Cortex of kidney (tissue), 1 donor: ENCODE measurements at places on chromosomes 5 and 9.

- DNase-seq: no peak
Observed at GRCh38 chr9:89095761-89096528, 82.7 kb downstream of the SHC3 start.

GRCh38 chr9:33210006-33210715 is 29.8 kb upstream of the SPINK4 start:
- DNase-seq: no peak

DNA sequence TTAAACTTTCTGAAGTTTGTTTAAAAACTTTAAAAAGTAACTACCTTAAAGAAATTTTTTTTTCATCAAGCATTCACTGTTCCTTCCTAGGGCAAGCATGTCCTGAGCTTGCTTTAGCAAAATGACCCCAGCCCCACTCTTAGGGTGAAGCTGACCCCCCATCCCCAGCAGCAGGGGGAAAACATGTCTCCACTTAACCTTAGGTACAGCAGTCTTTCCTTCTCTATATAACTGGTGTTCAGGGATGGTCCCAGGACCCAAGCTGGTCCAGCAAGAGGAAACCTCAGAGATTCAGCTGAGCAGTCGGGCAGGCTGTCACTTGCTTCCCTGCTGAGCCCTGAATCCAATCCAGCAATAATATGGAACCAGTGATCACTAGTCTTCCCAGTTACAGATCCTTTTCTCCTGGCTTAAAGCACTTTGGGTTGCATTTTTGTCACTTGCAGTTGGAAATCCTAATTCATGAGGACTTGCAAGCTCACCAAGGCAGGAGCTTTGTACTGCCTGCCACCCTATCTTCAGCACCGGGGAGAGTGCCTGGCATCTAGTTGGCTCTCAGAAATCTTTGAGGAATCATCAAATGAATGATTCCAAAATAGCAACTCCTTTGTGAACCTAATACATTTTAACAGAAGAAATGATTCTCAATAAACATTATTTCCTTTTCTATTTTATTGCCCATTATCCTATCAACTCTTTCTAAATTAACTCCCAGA is 91.2 kb downstream of the FSTL4 start:
- DNase-seq: no peak

DNA sequence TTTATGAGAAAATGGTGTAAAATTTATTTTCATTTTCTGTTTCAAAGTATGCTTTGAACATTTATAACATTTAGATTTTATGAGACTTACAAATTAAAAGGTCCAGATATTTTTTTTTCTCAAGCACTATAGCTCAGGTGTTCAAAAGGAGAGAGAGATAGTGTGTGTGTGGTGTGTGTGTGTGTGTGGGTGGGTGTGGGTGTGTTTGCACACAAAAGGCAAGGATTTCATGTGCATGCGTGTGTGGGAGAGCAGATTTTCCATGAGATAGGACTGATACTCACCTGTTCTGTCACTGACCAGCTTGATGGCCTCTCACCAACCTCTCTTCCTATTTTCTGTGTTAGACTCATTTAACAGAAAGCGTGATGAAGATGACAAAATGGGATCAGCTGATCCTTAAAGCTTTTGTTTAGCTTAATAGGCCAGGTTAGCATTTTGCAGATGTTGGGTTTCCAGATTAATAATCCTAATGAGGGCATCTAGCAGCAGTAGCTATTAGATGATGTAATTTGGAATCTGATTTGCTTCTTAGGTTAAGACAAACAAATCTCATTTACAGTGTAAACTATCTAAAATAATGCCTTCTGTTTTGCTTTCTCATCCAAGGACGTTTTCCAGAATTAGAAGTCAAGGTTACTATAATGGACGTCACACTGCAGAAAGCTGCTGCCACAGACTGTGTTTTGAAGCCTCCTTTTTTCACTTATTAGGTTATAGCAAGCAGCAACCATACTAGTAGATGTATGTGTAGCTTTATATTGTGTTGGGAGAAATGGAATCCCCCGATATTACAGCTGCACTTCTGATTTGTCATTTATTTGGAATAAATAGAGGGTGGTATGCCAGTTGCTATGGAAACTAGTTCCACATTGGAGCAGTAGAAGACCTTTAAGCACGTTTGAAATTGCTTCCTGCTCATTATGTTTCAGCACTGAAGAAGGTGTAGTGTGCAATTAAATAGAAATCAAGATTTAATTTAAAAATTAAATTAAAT is 355.6 kb downstream of the TAF11L14 start:
- DNase-seq: no peak

- DNase-seq: no peak
Observed at GRCh38 chr5:125489146-125489545, 742.7 kb upstream of the ZNF608 start.

DNA sequence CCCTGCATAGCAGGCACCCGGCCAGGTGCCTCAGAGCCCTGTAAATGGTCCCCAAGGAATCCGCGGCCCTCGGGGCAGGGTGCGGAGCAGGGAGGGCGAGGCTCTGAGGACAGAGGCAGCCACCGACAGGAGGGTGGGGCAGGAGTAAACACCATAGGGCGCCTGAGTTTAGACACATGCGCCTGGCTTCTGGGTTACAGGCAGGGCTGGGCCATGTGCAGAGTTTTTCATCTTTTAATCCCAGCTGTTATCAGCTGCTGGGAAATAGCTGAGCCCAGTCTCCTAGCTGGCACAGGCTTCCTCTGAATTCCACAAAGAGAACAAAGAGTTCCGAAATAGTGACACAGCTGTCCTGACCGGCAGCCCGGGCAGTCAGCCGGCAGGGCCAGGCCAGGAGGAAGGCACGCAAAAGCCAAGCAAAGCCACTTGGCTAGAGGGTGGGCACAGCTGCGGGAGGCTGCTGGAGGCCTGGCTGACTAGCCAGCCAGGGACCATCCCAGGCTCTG is 98.9 kb upstream of the PHYKPL start:
- no peak for DNase-seq

- no peak for DNase-seq
Observed at GRCh38 chr5:165263536-165263935, 1758.1 kb downstream of the MAT2B start.

DNA sequence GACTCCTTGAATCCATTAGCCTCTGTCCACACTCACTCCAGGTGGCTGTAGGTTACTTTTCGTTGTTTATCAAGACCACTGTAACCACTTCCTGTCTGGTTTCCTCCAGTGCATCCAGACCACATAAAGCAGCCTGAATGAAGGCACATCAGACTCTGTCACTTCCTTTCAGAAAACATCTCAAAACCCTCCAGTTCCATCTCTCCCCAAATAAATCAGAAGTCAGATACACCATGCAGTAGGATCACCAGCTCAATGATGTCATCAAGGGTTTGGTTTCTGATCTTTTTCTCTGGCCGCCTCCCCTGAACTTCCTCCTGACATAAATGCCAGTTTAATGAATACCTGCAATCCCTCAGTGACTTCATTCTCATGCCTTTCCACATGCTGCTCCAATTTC is 161.2 kb downstream of the ZNF462 start:
- no peak for DNase-seq

- DNase-seq: no peak
Observed at GRCh38 chr5:158643840-158644239, 455.9 kb downstream of the EBF1 start.

- no peak for DNase-seq
Observed at GRCh38 chr5:40390281-40391149, 289.2 kb upstream of the PTGER4 start.

DNA sequence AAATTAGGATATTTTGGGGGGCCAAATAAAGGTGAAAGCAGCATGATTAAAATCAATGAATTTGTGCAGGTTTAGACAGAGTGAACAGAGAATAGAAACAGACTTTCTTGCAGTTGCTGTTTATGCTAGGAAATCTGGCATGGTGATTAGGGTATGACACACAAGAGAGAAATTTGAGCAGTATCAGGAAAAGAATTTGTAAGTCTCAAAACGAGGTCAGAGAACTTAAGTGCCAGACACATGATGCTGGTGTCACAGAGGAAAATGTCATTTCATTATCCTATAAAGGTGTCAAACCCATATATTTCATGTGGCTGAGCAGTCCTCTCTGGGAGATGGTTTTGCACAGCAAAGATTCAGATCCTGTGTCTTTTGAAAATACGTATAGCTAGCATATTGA is 15.7 kb downstream of the LVRN start:
- no peak for DNase-seq

DNA sequence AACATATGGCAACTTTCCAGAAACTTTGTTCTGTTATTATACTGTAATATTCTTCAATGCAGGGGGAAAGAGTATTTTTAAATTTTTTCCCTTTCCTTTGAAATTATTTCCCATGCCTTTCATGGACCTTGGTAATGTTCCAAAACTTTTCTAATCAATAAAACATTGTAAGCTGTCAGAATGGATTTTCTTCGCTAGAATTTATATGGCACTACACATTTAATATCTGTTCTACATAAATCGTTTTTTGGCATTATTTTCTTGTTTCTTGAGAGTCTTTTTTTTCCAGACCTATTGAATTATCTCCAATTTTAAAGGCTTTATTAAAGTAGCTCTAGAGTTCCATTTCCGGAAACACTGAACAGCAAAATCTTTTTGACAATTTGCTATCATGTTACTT is 249.0 kb downstream of the TMEM167A start:
- no peak for DNase-seq

- no peak for DNase-seq
Observed at GRCh38 chr5:94432499-94432898, 185.9 kb downstream of the KIAA0825 start.

DNA sequence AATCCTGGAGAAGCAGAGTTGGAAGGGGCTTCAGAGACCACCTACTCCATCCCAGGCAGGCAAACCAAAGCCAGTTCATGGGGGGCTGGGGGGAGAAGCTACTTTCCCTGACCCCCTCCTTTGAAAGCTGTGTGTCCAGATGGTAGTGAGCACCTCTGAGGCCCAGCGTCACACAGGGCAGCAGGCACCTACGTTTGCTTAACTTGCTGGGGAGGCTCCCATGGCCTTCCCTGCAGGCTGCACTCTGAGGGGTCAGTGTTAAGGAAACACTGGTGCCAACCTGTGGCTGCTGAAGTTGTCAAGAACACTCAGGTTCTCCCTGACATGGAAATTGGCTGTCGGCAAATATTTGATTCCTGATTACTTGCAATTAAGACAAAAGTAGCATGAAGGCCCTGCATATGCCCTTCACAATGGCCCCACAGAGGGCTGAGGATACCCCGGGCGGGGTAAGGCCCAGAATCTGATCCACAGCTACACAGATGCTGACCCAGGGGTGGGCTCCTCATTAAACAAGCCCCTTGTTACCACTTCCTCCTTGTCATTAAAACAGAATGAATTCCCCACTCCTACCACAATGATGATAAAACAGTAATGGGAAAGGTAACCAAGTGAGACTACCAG is 208.5 kb downstream of the FSTL4 start:
- DNase-seq: no peak

DNA sequence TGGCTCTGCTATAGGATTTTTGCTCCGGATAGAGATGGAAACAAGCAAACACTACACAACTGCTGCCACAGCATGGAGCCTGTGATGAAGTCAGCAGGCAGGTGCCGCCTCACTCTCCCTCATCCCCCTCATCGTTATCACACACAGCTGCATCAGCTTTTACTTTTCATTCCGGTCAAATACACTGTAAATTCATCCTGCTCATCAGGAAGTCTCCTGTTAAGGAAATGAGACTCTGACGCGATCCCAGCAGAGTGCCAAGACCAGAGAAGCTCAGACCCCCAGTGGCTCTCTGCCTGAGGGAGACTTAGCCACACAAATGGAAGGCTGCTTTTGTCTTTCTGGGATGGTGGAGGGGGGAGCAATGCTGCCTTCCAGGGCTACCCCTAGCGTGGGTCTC is 270.2 kb downstream of the ELAVL2 start:
- DNase-seq: no peak

GRCh38 chr5:167790045-167790444 is 501.4 kb upstream of the WWC1 start:
- no peak for DNase-seq

DNA sequence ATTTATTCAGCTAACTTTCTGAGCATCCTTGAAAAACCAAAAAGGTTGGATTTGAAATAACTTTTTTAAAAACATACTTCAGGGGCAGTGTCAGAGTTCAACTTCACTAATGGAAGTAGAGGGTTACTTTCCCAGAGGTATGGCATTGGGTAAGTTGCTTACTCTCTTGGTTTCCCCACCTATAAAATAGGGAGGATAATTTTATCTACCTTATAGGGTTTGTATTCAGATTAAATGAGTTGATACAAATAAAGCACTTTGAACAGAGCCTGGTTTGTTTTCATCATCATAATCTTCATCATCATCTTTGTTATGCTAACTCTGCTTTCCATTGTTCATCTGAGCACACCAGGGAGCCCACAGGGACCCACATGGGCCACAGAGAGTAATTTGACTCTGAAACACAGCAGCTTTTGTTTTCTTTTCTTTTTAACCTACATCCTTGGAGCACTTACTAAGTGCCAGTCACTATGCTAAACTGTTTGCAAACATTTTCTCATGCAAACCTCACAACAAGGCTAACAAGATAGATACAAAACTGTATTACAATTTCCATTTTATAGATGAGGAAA is 179.1 kb upstream of the SLC24A2 start:
- DNase-seq: no peak

- DNase-seq: no peak
Observed at GRCh38 chr9:37984672-37985611, 81.0 kb upstream of the SLC25A51 start.

DNA sequence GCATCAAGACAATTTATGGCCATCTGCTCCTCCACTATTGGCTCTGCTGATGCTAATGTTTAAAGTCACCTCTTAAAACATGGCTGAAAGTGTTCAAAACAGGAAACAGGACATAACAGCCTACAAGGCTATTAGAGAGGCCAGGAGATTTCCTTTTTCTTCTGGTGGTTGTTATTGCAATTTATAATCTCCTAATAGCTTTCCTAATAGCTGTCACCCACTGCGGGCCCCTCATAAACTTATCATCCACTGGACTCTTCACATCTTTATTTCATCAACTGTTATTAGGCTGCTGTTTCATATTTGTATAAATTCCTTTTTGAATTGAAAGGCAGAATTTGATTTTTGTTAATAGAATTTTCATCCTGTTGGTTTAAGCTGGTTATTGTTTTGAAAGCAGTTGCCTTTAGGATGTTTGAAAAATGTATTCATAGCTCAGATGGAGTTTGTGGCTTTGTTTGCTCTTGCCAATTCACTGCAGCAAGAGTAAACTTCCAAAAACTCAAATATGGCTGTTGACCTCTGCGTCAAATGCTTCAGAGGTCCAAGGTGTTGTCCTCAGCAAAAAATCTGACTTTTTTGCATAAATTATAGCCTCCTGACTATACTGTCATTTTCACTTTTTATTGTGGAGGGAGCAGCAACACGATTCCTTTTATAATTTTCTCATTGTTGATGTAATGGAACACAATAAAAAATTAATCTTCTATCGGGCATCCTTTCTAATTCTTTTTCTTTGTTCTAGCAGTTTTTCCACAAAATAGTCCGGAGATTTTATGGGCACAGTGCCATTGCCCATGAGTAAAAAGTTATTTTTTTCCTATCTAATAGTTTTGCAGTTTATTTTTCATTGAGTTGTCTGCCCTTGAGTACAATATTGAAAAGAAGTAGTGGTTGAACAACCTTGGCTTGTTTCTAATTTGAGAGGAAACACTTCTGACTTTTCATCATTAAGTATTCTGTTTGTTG is 69.3 kb downstream of the MAT2B start:
- no peak for DNase-seq
